ENCODE measurements at places on chromosomes 12 and 14.

DNA sequence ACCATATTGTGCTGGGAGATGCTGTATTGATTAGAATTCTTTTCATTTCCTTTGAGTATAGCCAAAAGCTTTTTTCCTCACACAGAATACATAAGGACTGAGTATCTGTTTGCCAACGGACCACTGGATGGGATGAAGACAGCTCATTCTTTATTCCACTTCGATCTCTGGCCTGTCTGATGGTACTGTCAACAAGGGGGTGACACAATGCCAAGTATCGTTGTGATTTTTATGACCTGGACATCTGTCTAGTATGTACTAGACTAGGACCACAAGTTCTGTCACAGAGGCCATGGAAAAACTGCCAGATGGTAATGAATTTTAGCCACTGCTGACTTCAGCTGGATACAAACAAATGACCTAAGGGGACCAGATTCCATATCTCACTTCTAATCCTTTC, 502.7 kb downstream of the SOX5 start:
- DNase-seq = no peak

GRCh38 chr14:24207104-24207551, 1.6 kb downstream of the TSSK4 start:
- no peak for DNase-seq

DNA sequence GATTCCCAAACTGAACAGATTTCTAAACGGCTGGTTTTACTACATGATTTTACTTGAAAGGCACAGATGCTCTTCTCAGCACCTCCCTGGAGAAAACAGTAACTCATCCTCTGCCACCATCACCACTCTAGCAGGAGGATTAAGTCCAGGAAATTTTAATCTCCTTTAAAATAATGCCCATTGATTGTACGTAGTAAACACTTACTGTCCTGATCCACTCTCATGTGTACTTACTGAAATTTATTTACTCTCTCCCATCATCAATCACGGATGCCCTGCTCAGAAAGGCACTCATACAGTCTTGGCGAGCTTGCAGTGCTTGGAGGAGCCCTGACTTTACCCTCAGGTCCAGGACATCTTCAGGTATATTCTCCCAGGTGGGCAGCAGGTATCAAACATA, 239.8 kb upstream of the EGLN3 start:
- no peak for DNase-seq

- no peak for DNase-seq
Measured at GRCh38 chr14:105793836-105794235, 267.5 kb downstream of the TMEM121 start.

- DNase-seq = no peak
Measured at GRCh38 chr14:23301969-23302289, 730 bp downstream of the PPP1R3E start.

GRCh38 chr14:98900798-98901197, 371.2 kb downstream of the BCL11B start:
- no peak for DNase-seq

- DNase-seq = no peak
Measured at GRCh38 chr14:73394317-73394716, 64.0 kb downstream of the NUMB start.

- DNase-seq = peak; percentile 21
Measured at GRCh38 chr12:54723379-54724256, 75.5 kb upstream of the DCD start.

- DNase-seq = no peak
Measured at GRCh38 chr12:121568518-121568917, 12.3 kb downstream of the KDM2B start.
